ENCODE measurements at places on chromosomes 6 and 20. TPM values are rescaled to one million over a fixed set of nuclear protein-coding genes. Genes with fewer than 3 reads are reported as not detected.

Gene TUBB2A
- total RNA-seq: 73.0 TPM

Gene GSTA1
- total RNA-seq: not detected

Gene SNX5
- 203 TPM for total RNA-seq

Gene TCF21
- 0.37 TPM for total RNA-seq

Gene SLC17A9
- 127 TPM for total RNA-seq

Gene DNAAF9
- not detected for total RNA-seq

Gene MUC22
- total RNA-seq: not detected

Gene MYLK4
- total RNA-seq: 0.03 TPM

Gene CRISP2
- not detected for total RNA-seq

Gene SLC22A1
- total RNA-seq: 0.56 TPM

All from HT-29 (cell line).